ENCODE measurements at places on chromosomes 16 and 17.

- DNase-seq = peak; percentile 49
Observed at GRCh38 chr17:19502517-19502916, 31.1 kb upstream of the SLC47A1 start.

GRCh38 chr17:77494664-77495435, 354.1 kb downstream of the SEC14L1 start:
- peak; percentile 71 for DNase-seq

GRCh38 chr17:68771867-68772515, 170.8 kb upstream of the FAM20A start:
- DNase-seq = no peak

DNA sequence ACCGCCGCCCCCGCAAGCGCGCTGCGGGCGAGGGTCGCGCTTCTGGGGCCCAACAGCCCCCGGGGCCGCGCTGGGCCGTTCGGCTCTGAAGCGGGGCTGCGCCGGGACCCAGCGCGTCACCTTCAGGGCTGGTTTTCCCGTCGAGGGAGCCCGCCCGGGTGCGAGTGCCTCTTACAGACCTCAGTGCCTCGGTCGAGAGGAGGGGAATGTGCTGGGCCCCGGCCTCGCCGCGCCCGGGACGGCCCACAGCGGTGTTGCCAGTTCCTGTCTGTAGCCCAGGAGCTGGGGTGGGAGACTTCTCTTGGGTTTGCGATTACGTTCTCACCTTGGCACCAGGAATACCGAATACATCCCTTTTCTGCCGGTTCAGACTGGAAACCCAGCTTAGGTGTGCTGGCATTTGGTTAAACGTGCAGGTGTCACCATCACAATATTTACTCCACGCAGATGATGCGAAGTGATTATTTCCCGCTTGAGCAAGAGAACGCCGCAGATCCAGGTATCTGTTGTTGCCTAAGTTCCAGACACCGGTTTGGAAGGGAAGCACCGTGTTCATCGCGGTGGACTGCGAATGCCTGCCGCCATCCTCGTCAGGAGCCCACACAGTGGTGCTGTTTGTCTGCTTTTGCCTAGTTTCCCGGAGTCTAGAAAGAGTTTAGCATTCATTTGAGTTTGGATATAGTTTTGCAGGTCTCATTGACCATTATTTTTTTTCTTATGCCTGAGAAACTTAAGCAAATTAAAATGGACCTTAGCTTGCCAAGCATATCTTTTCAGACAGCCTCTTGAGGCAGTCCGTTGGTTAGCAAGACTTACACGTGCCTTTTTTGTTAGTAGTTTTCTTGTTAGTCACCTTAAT, 914 bp downstream of the MAP1LC3B start:
- peak; percentile 44 for DNase-seq
